ENCODE measurements at places on chromosomes 12 and 14.

- no peak for DNase-seq
Observed at GRCh38 chr12:26510354-26510674, 314.9 kb downstream of the SSPN start.

GRCh38 chr12:69150083-69150795 lies 89.1 kb upstream of the CPSF6 start:
- DNase-seq, result no peak

- no peak for DNase-seq
Observed at GRCh38 chr14:105173901-105174894, 5.6 kb upstream of the JAG2 start.

- no peak for DNase-seq
Observed at GRCh38 chr14:50521912-50522341, 10.4 kb downstream of the MAP4K5 start.

GRCh38 chr12:71157601-71158233 lies at the start of gene TSPAN8:
TSPAN8 (minus strand) TSS chr12:71157999; CDS start chr12:71157678, 321 bp downstream.
- DNase-seq, result no peak

GRCh38 chr12:109951751-109952150 lies 44.4 kb downstream of the GIT2 start:
- no peak for DNase-seq

DNA sequence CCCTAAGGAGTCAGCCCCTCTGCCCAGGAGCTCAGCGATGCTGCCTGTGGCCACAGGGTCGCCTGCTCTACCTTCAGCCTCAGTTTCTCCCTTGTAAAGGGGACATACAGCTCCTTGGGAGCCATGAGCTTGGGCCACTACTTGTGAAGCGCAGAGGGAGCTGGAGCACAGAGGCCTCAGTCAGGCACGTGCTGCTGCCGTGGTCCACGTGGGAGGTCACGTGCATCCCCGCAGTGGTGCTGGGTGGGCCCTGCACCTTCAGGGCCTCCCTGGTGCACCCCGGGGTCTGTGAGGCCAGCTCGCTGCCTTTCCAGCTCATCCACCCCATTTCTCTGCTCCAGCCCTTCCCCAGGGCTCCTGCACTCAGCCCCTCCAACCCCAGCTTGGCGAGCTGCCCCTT lies 10.9 kb upstream of the C14orf180 start:
- DNase-seq, result no peak

GRCh38 chr12:70695361-70696023 lies 58.3 kb upstream of the PTPRB start:
- no peak for DNase-seq

DNA sequence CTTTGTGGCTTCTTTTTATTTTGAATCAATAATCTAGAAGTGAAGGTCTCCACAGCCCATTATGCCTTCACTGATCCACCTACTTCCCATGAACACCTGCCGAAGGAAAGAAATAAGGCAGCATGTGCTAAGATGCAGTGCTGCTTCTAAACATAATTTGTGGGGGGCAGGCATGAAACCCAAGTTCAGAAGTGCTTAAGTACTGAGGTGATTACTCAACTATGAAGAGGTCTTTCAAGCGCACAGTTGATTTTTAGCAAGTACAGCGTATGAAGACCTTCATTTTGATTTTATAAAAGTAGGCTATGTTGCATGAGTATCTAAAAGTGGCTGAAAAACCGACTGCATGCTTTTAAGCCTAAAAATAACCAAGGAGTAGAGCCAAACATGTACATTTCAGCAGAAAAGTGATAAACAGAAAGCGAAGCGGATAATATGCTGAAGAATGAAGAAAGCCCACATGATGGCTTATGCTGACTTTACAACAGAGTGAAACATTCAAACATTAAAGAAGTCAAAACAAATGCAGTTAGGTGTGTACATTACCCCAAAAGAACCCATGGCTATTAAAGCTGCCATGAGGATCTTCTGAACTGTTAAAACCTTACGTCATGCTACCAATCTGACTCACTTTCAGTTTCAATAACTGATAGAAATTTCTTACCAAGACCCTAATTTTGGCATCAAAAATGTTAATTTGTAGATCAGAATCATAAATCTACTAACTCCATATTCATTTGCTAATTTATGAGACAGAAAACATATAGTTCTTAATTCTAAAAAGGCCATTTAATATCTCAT lies 29.3 kb downstream of the KICS2 start:
- DNase-seq, result no peak

DNA sequence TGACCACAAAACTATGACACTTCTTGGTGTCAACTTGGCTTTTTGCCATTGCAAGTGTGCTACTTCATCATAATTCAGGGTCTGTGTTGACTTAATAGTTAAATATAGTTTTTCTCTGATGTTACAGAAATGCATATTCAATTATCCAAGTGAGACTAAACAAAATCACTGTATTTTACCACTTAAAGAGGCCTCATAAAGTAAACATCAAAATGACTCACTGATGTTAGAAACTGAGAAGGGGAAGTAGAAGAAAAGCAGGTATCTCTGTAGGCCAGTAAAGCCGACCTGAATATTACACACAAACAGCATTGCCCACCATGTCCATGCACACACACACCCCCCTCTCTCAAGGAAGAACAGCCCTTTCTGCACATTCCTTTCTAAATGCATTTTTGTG lies 55.4 kb downstream of the RPAP3 start:
- DNase-seq, result no peak

- no peak for DNase-seq
Observed at GRCh38 chr12:30278401-30278800, 417.3 kb downstream of the IPO8 start.

- DNase-seq, result no peak
Observed at GRCh38 chr14:65206448-65207096, 104.3 kb upstream of the MAX start.

- no peak for DNase-seq
Observed at GRCh38 chr14:102403028-102403427, 40.3 kb downstream of the TECPR2 start.

DNA sequence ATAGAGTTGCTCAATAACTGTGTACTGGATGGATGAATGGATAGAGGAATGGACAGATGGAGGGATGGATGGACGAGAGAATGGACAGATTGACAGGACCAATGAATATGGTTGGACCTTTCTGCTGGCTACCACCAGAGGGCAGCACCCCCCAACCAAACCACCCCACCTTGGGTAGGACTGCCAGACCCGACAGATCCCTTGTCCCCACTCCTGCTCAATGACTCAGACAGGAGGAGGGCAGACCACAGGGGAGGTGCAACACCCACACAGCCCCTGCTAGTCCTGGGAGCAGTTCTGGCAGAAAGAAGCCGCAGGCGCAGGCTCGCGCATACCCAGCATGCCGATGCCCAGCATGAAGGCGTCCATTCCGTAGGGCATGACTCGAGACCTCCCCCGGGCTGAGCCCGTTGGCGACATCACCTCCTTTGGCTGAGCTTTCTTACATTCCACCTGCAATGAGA lies 12.4 kb downstream of the MSI1 start:
- peak; percentile 74 for DNase-seq

- DNase-seq, result no peak
Observed at GRCh38 chr14:95071649-95072280, 85.6 kb downstream of the DICER1 start.

- DNase-seq, result no peak
Observed at GRCh38 chr12:114733919-114734318, 49.9 kb upstream of the TBX3 start.

GRCh38 chr14:99271221-99271941 lies 616 bp downstream of the BCL11B start:
- no peak for DNase-seq

DNA sequence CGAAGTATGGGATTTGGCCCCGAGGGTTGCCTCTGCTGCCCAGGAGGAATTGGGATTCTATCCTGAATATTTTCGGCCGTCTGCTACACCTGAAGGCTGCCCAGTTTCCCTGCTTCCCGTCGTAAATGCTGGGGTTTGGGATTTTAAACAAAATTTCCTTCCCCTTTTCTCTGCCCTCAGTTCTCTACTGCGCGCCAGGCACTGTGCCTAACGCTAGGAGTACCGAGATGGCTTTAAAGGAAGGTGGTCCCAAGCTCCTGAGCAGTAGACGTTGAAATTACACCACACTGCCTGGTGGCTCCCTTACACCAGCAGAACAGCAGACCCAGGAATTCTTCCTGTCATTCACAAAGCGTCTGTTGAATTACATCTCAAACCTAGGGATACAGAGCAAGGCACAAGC lies 566 bp upstream of the PRDM4 start:
- DNase-seq, result no peak

- DNase-seq, result no peak
Observed at GRCh38 chr12:96103067-96103644, 67.8 kb upstream of the LTA4H start.

DNA sequence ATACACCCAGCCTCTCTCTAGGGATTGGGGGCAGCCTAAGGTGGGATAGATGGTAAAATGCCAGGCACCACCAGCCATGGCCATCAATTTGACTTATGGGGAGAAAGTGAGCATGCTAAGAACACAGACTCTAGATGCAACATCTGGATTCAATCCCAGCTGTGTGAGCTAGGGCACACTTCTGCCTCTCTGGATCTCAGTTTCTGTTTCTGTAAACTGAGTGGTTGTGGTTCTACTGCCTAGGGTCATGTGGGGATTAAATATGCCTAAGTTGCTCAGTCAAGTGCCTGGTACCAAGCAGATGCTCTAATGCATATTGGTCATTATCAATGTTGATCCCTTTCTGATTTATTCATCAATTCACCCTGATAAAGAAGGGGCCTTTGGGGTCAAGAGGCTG lies 12.6 kb upstream of the OAS1 start:
- no peak for DNase-seq

- DNase-seq, result no peak
Observed at GRCh38 chr14:89466484-89466883, 49.5 kb upstream of the FOXN3 start.
